ENCODE measurements at places on chromosomes 7 and 10. TPM values are rescaled to one million over a fixed set of nuclear protein-coding genes. Genes with fewer than 3 reads are reported as not detected.

DNA sequence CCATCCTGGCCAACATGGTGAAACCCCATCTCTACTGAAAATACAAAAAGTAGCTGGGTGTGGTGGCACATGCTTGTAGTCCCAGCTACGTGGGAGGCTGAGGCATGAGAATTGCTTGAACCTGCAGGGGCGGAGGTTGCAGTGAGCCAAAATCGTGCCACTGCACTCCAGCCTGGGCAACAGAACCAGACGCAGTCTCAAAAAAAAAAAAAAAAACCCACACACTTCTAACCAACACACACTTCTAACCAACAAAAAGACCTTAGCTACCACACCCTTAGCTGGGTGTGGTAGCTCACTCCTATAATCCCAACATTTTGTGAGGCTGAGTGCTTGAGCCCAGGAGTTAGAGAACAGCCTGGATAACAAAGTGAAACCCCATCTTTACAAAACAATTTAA lies 33.9 kb upstream of the SPOCK2 start:
- DNase-seq = no peak

DNA sequence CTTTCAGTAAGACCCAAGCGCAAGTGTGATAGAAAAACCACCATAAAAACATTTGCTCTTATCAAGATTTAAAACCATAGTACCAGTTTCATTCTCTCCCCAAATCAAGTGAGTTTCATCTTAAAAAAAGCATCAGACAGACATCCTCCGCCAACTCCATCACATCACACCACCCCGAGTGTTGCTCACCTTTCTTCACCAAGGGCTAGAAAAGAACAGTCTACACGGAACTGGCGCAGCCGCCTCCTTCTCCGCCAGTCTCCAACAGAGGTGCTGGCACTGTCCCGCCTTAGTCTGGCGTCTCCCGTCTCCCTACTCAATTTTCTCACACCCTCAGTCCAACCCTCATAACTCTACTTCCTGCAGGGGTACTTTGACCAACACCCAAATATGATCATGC lies 46.9 kb upstream of the WIPI2 start:
- DNase-seq = no peak

- DNase-seq = no peak
Measured at GRCh38 chr7:33762911-33763306, 142.4 kb upstream of the BMPER start.

- no peak for DNase-seq
Measured at GRCh38 chr7:157543791-157544190, 207.0 kb downstream of the DNAJB6 start.

- DNase-seq = no peak
Measured at GRCh38 chr10:46091080-46091827, 45.2 kb upstream of the MSMB start.

Gene TRIM50
- 0.41 TPM for polyA plus RNA-seq

Gene PLAU
- polyA plus RNA-seq = 24.6 TPM
